ENCODE measurements at places on chromosomes 6 and 20. TPM values are rescaled to one million over a fixed set of nuclear protein-coding genes. Genes with fewer than 3 reads are reported as not detected.

The ZNF165 gene
- total RNA-seq = 0.47 TPM

The RPS6KA2 gene
- total RNA-seq = 2.8 TPM

The MARCKS gene
- not detected for total RNA-seq

GRCh38 chr6:75568965-75569364 lies 32.7 kb upstream of the SENP6 start:
- H3K27ac ChIP-seq = no peak overlapping the region
- no peak overlapping the region for H3K4me3 ChIP-seq
- DNase-seq = no peak
- H3K36me3 ChIP-seq = peaks cover 3% of the 10 kb centered on the region
- peaks cover 36% of the 10 kb centered on the region for H3K27me3 ChIP-seq

- no peaks in the 10 kb centered on the region for H3K27me3 ChIP-seq
- H3K27ac ChIP-seq = no peak overlapping the region
- DNase-seq = no peak
- H3K4me1 ChIP-seq = peaks cover 26% of the 10 kb centered on the region
- H3K4me3 ChIP-seq = no peak overlapping the region
These were observed 50.4 kb downstream of the MAP3K7 start for GRCh38 chr6:90536520-90536919.

DNA sequence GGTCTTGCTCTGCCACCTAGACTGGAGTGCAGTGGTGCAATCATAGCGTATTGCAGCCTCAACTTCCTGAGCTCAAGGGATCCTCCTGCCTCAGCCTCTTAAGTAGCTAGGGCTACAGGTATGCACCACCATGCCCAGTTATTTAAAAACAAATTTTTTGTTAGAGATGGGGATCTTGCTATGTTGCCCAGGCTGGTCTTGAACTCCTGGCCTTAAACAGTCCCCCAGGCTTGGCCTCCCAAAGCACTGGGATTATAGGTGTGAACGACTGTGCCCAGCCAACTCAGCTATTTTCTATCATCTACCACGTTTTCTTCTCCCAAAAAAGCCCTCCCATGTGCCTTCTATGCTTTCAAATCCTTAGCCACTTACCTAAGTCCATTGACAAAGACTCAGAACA lies 243.7 kb upstream of the SOX4 start:
- H3K27me3 ChIP-seq = no peaks in the 10 kb centered on the region
- no peak for DNase-seq
- H3K4me1 ChIP-seq = no peaks in the 10 kb centered on the region
- no peak overlapping the region for H3K4me3 ChIP-seq
- no peaks in the 10 kb centered on the region for H3K36me3 ChIP-seq

DNA sequence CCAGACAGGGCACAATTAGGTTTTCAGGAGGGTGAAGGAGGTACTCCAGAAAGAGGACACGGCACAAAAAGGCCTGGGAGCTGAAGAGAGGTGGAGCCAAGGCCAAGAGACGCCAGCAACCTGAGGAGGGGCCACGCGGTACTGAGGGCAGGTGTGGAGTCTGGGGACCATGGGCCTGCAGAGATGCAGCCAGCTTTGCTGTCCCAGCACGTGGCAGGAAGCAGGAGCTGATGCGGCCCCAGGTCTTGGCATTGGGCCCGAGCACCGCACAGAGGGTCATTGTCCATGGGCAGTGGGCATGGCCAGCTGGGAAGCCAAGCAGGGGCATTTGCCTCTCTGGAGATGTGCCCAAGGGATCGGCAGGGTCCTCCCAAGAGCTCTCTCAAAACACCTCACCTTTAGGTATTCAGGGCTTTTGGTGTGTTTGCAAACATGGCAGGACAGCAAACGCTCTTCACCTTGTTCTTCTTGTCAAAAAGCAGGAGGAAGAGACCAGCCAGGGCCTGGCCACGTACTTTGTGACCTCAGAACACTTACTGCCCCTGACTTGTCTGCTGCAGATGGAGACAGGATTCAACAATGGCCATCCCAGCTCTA lies 1.4 kb upstream of the BPIFB1 start:
- no peaks in the 10 kb centered on the region for H3K36me3 ChIP-seq
- no peak overlapping the region for H3K27ac ChIP-seq
- H3K4me1 ChIP-seq = no peaks in the 10 kb centered on the region
- DNase-seq = no peak

- H3K4me3 ChIP-seq = peak overlapping the region; percentile 99
- peaks cover 33% of the 10 kb centered on the region for H3K4me1 ChIP-seq
- peaks cover 6% of the 10 kb centered on the region for H3K36me3 ChIP-seq
- peak; percentile 80 for DNase-seq
- H3K27me3 ChIP-seq = peaks cover 5% of the 10 kb centered on the region
These were observed 533 bp downstream of the ZFAND3 start for GRCh38 chr6:37819802-37820717.

GRCh38 chr20:54108326-54108642 lies 37.9 kb upstream of the BCAS1 start:
- H3K27me3 ChIP-seq = peaks cover 7% of the 10 kb centered on the region
- H3K27ac ChIP-seq = no peak overlapping the region
- no peak overlapping the region for H3K4me3 ChIP-seq

GRCh38 chr6:12148841-12149240 lies 136.7 kb downstream of the HIVEP1 start:
- H3K4me3 ChIP-seq = no peak overlapping the region
- DNase-seq = no peak
- no peaks in the 10 kb centered on the region for H3K27me3 ChIP-seq
- peaks cover 29% of the 10 kb centered on the region for H3K36me3 ChIP-seq

GRCh38 chr6:18053555-18054445 lies 66.4 kb upstream of the KIF13A start:
- H3K27ac ChIP-seq = no peak overlapping the region
- H3K36me3 ChIP-seq = no peaks in the 10 kb centered on the region
- no peak for DNase-seq
- peaks cover 6% of the 10 kb centered on the region for H3K27me3 ChIP-seq
- no peak overlapping the region for H3K4me3 ChIP-seq
- H3K4me1 ChIP-seq = peaks cover 2% of the 10 kb centered on the region

GRCh38 chr6:16200321-16200883 lies 38.0 kb upstream of the GMPR start:
- no peak overlapping the region for H3K4me3 ChIP-seq
- H3K27me3 ChIP-seq = peaks cover 35% of the 10 kb centered on the region
- H3K36me3 ChIP-seq = no peaks in the 10 kb centered on the region
- no peak for DNase-seq
- no peaks in the 10 kb centered on the region for H3K4me1 ChIP-seq
- no peak overlapping the region for H3K27ac ChIP-seq

DNA sequence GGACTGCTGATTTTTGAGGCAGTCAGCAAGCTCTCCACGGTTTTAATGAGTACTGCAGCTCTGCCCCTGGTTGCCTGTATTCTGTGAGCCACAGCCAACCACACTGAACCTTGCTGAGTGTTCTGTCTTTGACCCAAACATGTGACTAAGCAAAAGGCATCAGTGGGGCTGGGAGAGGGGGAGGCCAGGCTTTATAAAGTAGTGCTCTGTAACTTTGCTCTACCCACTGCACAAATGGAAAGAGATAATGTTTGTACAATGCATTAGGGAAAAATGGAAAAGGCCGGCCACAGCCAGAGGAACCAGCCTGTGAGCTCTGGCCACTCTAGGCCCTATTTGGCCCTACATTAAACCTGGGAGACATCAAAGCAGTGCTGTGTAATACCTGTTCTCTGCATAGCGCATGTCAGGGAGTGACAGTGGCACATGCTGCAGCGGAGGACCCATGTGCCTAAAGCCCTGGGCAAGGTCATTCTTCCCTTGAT lies 22.0 kb downstream of the KLHL31 start:
- no peak for DNase-seq
- H3K4me1 ChIP-seq = peaks cover 20% of the 10 kb centered on the region
- no peak overlapping the region for H3K4me3 ChIP-seq
- H3K27ac ChIP-seq = no peak overlapping the region

DNA sequence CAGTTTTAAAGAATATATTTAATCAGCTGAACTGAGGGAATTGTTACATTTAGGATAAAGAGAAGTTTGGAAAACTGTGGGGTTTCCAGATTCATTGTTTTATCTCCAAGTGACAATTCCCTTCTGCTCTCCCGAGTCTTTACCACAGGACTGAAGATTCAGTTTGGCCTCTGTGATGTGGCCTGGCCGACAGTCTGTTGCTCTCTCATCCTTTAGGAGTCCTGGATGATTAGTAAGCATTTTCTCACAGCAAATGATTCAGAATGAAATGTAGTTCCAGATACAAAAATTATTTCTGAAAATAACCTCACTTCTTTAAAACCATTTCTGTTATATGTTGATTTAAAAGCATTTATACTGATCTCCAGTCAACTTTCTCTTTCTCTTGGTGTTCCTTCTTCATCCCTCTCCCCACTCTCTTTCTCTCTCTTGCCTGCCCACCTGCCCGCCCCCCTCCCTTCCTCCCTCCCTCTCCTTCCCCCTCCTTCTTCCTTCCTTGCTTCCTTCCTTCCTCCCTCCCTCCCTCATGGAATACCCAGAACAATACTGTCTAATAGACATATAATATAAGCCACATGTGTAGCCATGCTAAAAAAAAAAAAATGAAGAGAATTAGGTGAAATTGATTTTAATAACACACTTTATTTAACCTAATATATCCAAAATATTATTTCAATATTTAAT lies 254.9 kb downstream of the PRL start:
- peaks cover 7% of the 10 kb centered on the region for H3K27me3 ChIP-seq
- H3K27ac ChIP-seq = no peak overlapping the region
- DNase-seq = no peak
- peaks cover 5% of the 10 kb centered on the region for H3K4me1 ChIP-seq
- H3K4me3 ChIP-seq = no peak overlapping the region

DNA sequence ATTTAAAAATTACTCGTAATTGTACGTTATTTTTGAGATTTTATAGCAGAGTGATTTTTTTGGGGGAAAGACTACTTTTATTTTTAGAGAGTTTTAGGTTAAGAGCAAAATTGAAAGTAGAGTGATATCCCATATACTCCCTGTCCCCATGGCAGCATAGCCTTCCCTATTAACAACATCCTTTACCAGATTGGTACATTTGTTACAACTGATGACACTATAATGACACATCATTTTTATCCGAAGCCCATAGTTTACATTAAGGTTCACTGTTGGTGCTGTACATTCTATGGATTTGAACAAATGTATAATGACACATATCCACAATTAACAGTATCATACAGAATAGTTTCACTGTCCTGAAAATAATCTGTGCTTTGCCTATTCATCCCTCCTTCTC lies 1126.4 kb upstream of the CITED2 start:
- H3K27me3 ChIP-seq = peaks cover 3% of the 10 kb centered on the region
- no peak for DNase-seq
- H3K4me1 ChIP-seq = no peaks in the 10 kb centered on the region
- H3K36me3 ChIP-seq = no peaks in the 10 kb centered on the region

GRCh38 chr6:43911354-43912115 lies 141.5 kb downstream of the VEGFA start:
- H3K36me3 ChIP-seq = no peaks in the 10 kb centered on the region
- H3K27ac ChIP-seq = no peak overlapping the region
- H3K4me3 ChIP-seq = no peak overlapping the region
- no peaks in the 10 kb centered on the region for H3K4me1 ChIP-seq

All from activated CD4-positive, alpha-beta T cell treated with anti-CD3 and anti-CD28 coated beads, Interleukin-2, amount 10 ng/mL, durations not matched to agents 24 days and 14 days (primary cell).